Upper lobe of right lung (tissue), 1 donor: ENCODE measurements at places on chromosomes 1 and 21. TPM values are rescaled to one million over a fixed set of nuclear protein-coding genes. Genes with fewer than 3 reads are reported as not detected.
A peak's percentile ranks its signal among the peaks of the same experiment; 100 is the strongest.

GRCh38 chr1:99457381-99458165 lies 188.3 kb upstream of the PALMD start:
- no peaks in the 10 kb centered on the region for H3K27me3 ChIP-seq
- no peaks in the 10 kb centered on the region for H3K4me1 ChIP-seq
- H3K36me3 ChIP-seq: no peaks in the 10 kb centered on the region
- H3K27ac ChIP-seq: no peak overlapping the region

GRCh38 chr1:161073474-161074121 lies 3.9 kb upstream of the ARHGAP30 start:
- no peak overlapping the region for H3K4me3 ChIP-seq
- DNase-seq: no peak
- no peaks in the 10 kb centered on the region for H3K27me3 ChIP-seq
- H3K4me1 ChIP-seq: no peaks in the 10 kb centered on the region

SYTL1 gene
- total RNA-seq: 30.6 TPM

GRCh38 chr1:5477716-5478115 lies 514.5 kb downstream of the NPHP4 start:
- H3K36me3 ChIP-seq: no peaks in the 10 kb centered on the region
- H3K27me3 ChIP-seq: peaks cover 30% of the 10 kb centered on the region
- no peak for DNase-seq

- no peaks in the 10 kb centered on the region for H3K36me3 ChIP-seq
- no peaks in the 10 kb centered on the region for H3K4me1 ChIP-seq
- no peak for DNase-seq
- H3K27me3 ChIP-seq: no peaks in the 10 kb centered on the region
- H3K4me3 ChIP-seq: no peak overlapping the region
- no peak overlapping the region for H3K27ac ChIP-seq
Measured at GRCh38 chr1:224641030-224641429, 24.9 kb downstream of the CNIH3 start.

DNA sequence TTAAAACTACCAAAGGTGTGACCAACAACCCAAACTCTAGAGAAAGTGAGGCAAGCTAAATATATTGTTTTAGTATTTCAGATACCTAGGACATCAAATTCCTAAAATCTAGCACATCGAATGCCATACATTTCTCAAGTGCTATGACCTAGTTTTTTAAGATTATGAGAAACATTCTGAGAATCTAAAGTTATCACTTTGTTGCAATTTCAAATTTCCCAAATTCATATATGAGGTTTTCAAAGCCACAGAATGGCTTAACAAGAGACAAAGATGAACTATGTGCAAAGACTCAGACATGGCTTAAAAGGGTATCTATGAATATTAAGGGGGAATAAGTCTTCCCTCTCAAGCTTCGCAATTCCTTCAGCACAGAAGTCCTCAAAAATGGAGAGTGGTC lies 6.8 kb downstream of the SCYL3 start:
- H3K4me1 ChIP-seq: peaks cover 18% of the 10 kb centered on the region
- no peak for DNase-seq
- H3K4me3 ChIP-seq: no peak overlapping the region
- H3K27ac ChIP-seq: no peak overlapping the region
- H3K27me3 ChIP-seq: no peaks in the 10 kb centered on the region

DNA sequence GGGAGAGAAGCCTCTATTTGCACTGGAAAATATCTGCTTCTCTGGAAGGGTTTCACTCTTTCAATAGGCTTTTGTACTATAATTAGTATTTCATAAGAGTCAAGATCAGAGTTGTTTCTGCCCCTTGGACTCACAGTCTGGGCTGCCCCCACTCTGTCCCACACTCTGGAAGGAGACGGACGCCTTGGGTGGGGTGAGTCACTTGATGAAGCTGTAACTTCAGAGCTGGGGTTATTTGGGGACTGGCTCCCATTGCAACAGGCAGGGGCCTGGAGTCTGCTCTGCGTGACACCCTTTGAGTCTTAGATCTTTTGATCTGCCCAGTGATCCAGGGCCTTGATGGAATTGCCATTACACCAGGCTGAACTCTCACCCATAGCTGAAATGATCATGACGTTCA lies 4.0 kb upstream of the KCNA10 start:
- H3K27ac ChIP-seq: no peak overlapping the region
- peaks cover 19% of the 10 kb centered on the region for H3K27me3 ChIP-seq
- no peak overlapping the region for H3K4me3 ChIP-seq
- no peaks in the 10 kb centered on the region for H3K4me1 ChIP-seq
- no peaks in the 10 kb centered on the region for H3K36me3 ChIP-seq

DNA sequence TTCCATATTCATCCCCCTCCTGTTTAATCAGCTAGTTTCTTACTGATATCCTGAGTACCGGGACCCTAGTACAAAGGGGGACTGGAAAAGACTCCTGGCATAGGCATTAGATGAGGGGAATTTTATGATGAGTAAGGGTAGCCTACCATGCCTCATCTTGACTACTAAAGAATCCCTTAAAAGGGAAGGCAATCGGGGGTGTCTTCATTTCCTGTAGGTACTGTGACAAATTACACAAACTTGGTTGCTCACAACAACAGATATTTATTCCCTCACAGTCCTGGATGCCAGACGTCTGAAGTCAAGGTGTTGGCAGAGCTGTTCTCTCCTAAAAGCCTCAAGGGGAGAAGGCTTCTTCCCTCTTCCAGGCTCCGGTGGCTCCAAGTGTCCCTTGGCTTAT lies 28.9 kb upstream of the RUNX1 start:
- H3K4me3 ChIP-seq: no peak overlapping the region
- no peak for DNase-seq
- H3K27ac ChIP-seq: no peak overlapping the region
- no peaks in the 10 kb centered on the region for H3K36me3 ChIP-seq
- no peaks in the 10 kb centered on the region for H3K4me1 ChIP-seq

DNA sequence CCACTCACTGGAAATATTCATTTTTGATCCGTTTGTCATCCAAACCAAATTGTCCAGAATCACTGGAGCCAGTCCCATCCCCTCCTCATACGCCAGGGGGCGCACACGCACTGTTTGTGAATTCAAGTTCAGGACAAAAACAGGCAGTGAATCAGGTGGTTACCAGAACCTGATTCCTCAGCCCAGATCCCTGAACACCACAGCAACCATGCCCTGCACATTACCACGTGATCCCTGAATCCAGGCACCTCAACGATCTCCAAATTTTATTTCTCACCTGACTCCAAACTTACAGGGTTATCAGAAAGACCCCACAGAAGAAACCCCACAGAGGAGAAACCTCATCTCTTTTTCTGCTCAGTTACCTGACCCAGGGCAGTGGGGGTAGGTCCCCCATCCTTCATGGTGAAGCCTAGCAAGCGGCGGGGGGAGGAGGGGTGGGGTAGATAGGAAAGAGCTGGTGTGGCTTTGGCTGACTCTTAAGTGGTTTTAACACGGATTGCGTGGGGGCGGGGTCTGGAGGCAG lies 1.4 kb upstream of the PTPRF start:
- H3K4me3 ChIP-seq: no peak overlapping the region
- no peaks in the 10 kb centered on the region for H3K27me3 ChIP-seq
- H3K4me1 ChIP-seq: peaks cover 6% of the 10 kb centered on the region
- H3K36me3 ChIP-seq: no peaks in the 10 kb centered on the region
- no peak overlapping the region for H3K27ac ChIP-seq

DNA sequence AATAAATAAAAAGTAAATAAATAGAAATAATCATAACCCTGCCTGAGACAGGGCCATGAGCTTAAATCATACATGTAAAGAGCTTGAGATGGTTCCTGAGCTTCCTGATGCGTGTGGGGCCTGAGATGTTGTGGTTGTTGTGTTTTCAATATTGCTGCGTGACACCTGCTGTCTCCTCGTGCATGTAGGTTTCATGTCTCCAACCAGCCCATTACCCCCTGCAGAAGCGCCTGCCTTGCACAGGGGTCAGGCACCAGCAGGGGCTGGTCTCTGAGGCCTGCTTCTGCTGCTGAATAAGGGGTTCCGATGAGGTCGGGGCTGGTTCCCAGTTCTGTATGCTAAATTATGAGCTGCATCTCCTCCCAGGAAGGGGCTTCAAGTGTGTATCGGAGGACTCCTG lies 15.9 kb downstream of the UMODL1 start:
- no peaks in the 10 kb centered on the region for H3K4me1 ChIP-seq
- no peak for DNase-seq

GRCh38 chr1:116337398-116337797 lies 35.6 kb upstream of the ATP1A1 start:
- no peaks in the 10 kb centered on the region for H3K27me3 ChIP-seq
- peaks cover 5% of the 10 kb centered on the region for H3K4me1 ChIP-seq
- no peak for DNase-seq

EPHA8 gene
- not detected for total RNA-seq

DNA sequence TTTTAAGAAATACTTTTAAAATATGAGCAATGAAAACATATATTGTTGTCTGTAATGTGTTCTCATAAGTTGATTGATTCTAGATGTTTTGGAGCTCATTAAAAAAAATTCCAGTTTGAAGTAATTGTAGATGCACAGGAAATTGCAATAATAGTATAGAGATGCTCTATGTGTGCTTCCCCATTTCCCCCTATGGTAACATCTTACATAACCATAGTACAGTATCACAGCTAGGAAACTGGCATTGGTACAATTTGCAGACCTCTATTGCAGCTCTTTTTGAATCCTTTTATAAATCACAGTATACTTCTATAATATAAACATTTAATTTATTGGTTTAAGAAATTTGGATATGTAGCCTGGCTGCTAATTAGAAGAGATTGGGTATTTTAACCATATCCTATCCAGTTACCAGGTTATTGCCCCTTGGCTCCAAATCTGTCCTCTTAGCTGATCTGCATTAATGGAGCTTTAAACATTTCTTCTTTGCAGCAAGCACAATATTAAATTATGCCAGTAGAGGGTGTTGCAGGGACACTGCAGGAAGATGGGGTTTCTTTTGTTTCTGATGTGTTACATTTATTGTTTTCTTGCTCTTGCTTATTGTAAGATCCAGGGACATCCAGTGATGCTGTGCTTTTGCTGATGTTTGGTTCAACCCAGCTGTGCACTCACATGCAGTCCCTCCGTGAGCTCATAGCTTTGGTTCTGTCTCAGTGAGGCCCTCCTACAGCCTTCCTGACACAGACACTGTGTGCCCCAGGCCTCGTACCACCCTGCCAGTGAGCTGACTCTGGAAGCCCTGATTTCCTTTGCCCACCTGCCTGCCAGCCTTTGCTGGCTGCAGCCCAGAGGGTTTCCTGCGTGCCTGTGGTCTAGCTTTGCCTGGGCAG lies 103.3 kb downstream of the RABGAP1L start:
- H3K27me3 ChIP-seq: no peaks in the 10 kb centered on the region
- DNase-seq: no peak
- H3K4me3 ChIP-seq: no peak overlapping the region
- no peaks in the 10 kb centered on the region for H3K4me1 ChIP-seq
- no peak overlapping the region for H3K27ac ChIP-seq

DNA sequence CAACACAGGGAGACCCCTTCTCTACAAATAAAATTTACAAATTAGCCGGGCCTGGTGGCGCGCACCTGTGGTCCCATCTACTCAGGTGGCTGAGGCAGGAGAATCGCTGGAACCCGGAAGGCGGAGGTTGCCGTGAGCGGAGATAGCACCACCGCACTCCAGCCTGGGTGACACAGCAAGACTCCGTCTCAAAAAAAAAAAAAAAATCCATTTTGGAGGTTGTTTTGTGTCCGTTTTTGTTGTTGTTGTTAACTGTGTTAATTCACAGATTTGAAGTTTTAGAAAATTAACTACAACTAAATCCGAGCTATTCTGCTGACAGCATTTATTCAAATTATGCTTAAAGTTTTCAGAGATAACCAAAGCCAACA lies 618 bp downstream of the CLCC1 start:
- peak overlapping the region; percentile 97 for H3K27ac ChIP-seq
- H3K36me3 ChIP-seq: no peaks in the 10 kb centered on the region
- DNase-seq: peak; percentile 72
- H3K4me1 ChIP-seq: peaks cover 18% of the 10 kb centered on the region
- H3K4me3 ChIP-seq: peak overlapping the region; percentile 84
- H3K27me3 ChIP-seq: no peaks in the 10 kb centered on the region

FMN2 gene
- 0.52 TPM for total RNA-seq
